ENCODE measurements at places on chromosomes 12 and 14. TPM values are rescaled to one million over a fixed set of nuclear protein-coding genes. Genes with fewer than 3 reads are reported as not detected.

The CD4 gene
- total RNA-seq = 21.2 TPM

- no peak for DNase-seq
Observed at GRCh38 chr14:69632164-69632563, 20.8 kb downstream of the SUSD6 start.

The MANSC4 gene
- not detected for total RNA-seq

- DNase-seq = no peak
Observed at GRCh38 chr12:121514184-121514742, 66.6 kb downstream of the KDM2B start.

DNA sequence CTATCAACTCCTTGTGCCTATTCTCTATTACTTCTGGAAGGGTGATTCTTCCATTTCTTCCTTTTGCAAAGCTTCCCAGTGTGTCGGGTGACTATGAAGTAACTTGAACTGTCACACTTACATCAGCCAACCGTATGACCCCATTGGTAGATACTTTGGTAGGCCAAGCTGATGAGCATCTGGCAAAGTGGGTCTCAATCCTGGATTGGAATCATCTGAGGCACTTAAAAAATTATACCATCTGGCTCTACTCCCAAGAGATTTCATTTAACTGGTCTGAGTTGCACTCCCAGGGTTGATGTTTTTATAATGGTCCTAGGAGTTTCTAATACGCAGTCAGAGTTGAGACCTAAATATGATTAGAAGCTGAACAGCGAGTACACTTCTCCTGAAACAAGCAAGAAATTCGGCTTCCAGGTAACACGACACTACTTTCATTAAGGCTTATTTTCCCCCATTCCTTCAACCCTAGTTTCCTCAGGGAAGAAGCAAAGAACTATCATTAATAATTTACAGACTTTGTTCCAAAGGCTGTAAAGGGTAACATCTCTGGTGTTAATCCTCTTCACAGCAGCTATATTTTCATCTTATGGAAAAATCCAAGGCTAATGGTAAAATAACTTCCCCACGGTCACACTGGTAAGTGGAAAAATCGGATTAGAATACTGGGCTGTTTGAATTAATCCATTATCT, 76.8 kb downstream of the PDE6H start:
- DNase-seq = no peak

GRCh38 chr12:119864591-119864990, 12.5 kb downstream of the CIT start:
- DNase-seq = no peak

- no peak for DNase-seq
Observed at GRCh38 chr12:106867651-106868050, 88.1 kb upstream of the TMEM263 start.

DNA sequence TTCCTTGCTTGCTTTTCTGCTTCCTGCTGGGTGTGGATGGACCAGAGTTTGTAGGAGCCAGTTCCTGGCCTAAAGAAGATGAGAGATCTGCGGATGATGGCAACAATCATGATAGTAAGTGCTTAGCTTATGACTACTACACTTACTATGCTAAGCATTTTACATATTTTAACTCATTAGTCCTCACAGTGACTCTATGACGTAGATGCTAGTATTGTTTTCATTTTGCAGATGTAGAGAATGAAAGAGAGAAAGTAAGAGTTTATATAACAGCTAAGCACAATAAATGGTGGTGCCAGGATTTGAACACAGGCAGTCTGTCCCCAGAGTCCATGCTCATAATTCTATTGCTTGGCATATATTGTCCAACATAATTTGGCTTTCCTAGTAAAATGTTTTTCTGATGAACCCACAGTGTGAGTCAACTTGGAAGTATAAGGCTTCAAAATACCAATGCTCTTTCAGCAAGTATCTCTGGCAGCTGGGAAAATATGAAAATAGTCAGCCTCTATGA, 363.2 kb upstream of the DDHD1 start:
- no peak for DNase-seq

The WDR89 gene
- total RNA-seq = 4.7 TPM

The RD3L gene
- total RNA-seq = not detected

- no peak for DNase-seq
Observed at GRCh38 chr12:92574051-92574783, 128.6 kb upstream of the PLEKHG7 start.

The CFAP251 gene
- total RNA-seq = 7.4 TPM

- DNase-seq = no peak
Observed at GRCh38 chr12:49388682-49389386, 21.6 kb downstream of the SPATS2 start.

GRCh38 chr12:109016016-109016415, 4.9 kb downstream of the SVOP start:
- no peak for DNase-seq

- no peak for DNase-seq
Observed at GRCh38 chr12:48005750-48006021, 1.4 kb upstream of the COL2A1 start.

DNA sequence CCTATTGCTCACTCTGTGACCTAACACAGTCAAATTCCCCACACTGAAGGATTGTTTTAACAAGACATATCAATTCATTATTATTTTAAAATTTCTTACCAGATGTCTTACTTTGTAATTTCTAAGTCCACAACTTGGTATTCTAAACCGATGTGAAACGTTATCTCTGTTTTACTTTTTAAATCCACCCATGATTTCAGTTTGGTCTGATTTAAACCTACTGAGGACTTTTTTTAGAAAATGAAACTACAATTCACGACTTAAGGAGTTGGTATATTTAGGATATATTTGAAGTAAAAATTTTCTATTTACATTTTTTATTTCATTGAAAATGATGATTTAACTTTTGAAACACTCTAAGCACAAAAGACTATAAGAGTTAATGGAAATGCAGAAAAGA, 35.1 kb upstream of the GRIP1 start:
- DNase-seq = no peak

DNA sequence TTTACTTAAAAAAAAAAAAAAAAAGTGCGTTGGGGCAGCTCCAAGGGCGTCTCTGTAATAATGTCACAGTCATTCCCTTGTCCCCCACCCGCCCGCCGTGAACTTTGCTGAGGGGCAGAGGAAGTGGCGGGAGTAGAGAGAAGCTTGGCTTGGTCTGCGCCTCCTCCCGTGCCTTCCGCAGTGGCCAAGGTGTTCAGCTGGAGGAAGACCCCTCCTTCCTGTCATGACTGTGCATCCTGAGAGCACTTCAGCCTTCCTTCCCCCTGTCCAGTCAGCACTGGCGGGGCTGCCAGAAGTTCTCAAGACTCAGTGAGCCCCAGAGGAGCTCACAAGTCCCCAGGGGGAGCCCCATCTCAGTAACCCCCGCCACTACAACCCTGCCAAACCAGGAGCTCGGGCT, 32.2 kb downstream of the AACS start:
- no peak for DNase-seq

DNA sequence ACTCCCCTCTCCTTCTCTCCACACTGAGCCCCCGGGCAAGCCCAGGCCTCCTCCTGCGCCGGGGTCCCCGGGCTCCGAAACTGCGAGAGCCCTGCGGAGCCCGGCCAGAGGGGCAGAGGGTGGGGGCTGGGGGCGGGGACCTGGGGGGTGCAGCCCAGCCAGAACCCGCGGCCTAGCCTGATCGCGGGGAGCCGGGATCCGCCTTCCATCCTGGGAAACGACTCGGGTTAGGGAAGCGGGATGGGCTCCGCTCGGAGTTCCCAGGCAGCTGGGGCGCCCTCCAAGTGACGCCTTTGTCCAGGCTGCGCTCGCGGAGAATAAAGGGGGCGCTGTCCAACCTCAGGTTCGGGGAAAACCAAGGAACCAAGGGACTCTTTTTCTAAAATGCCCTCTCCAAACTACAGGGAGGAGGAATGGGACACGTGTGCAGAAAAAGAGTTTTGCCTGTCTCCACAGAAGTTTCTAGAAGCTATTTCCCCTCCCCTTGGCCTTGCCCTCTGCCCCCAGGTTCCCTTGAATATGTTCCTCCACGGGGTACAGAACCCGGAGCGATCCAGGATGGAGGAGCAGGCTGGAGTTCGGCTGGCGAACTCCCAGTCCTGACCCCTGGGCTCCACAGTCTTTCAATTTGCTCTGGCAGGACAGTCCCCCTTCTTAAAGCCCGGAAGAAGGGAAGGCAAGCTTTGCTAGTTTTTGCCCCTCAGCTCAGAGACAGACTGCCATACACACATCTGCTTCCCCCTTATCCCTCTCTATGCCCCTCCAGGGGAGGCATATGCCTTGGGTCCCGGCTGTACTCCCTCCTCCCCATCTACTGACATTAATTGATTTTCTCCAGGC, 13.9 kb downstream of the NKX2-1 start:
- no peak for DNase-seq

The GARIN6 gene
- not detected for total RNA-seq

Measured in omental fat pad (tissue), 4 donors.